H1 (cell line): ENCODE measurements at places on chromosomes 2 and 18.

DNA sequence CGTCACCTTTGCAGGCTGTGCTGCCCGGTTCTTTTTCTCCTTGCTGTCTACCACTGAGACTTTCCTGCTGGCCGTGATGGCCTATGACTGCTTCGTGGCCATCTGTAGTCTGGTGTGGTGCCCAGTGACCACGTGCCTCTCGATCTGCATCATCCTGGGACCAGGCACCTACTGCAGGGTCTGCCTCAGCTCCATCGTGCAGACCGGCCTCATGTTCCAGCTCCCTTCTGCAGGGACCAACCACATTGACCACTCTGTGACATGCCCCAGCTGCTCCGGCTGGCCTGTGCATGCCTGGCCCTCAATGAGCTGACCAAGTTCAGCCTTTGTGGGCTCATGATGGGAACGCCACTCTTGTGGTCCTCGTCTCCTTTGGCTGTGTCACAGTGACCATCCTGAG, 26.7 kb downstream of the COPS9 start:
- DNase-seq: no peak

GRCh38 chr2:223501641-223502040, 100.5 kb downstream of the SCG2 start:
- no peak for DNase-seq

GRCh38 chr2:174263997-174264396, 15.7 kb upstream of the OLA1 start:
- DNase-seq: no peak

DNA sequence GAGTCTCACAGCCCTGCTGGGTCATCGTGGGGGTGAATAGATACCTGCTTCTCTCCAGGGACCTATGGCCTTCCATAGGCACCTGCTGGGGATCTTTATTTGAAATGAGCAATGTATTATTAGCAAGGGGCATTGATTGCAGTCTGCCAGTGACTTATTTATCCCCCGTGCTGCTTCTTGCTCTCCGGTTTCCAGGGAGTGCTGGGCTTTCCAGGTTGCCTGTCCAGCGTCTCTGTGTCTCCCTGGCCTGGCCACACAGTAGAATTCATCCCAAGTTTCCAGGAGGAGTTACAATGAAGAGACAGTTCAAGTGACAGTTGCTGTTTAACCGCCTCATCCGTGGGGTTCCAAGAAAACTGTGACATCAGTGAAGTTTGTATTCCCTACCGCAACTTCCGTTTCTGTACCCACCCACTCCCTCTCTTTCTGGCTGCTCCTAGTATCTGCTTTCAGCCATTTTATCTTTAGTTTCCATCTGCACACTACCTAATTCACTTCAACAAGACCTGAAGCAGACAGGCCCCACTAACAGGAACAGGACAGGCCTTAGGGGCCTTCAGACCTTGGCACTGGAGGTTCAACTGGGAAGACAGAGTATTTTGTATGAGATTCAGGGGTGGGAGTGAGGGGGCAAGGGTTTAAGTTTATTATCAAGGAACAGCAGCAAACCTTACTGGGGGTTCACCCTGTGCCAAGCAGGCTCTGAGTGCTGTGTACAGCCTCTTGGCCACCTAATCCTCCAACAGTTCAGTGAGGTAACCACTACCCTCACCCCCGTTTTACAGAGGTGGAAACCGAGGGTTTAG, 134.8 kb downstream of the PRKCE start:
- DNase-seq: no peak

DNA sequence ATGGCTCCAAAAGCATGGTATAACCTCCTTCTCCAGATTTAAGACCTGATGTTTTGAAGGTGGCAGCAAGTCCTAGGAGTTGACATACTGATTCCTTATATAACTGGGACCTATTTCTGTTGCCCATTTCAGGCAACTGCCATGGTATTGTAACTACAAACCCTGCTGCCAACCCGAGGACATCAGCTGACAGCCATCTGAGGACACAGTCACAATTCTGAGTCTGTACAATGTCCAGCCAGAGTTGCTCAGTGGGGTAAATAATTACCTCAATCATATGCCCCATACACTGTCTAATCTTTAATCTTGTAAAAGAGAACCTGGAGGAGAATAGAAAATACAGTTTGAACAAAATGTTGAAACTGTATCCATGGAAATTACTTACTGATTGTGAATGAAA, 8.7 kb upstream of the GAREM2 start:
- no peak for DNase-seq

- DNase-seq: peak; percentile 79
Measured at GRCh38 chr2:63058144-63058920, 7.7 kb downstream of the OTX1 start.

DNA sequence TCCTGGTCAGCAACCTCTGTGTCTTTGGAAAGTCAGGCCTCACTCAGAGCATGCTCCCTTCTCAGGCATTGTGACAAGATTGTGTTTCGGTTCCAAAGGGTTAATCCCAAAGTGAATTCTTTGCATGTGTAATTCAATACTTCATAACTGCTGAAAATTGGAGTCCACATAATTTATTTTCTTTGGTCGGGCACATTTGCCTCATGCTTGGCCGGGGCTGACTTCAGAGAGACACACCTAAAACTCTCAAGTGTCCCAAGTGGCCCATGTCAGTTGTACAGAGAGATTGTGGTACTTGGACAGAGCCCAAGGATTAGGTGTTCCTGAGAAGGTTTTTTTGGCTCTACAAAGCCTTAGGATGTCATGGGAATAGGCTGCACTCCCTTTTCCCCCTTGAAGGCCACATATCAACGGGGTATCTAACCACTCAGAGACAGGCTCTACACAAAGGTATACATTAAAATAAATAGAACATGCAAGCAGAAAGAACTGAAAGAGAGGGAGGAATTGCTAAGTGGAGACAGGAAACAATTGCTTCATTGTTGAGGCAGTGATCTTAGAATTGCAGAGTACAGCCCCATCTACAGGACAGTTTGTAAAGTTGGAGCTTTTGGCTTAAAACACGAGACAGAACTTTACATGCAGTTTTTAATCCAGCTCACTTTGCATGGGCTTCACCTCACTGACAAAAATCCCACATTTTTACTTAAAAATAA, 1232.3 kb upstream of the ZEB2 start:
- DNase-seq: no peak

- DNase-seq: peak; percentile 33
Measured at GRCh38 chr18:46628206-46628605, 28.8 kb downstream of the LOXHD1 start.

GRCh38 chr2:171830039-171830438, 64.0 kb downstream of the SLC25A12 start:
- no peak for DNase-seq

DNA sequence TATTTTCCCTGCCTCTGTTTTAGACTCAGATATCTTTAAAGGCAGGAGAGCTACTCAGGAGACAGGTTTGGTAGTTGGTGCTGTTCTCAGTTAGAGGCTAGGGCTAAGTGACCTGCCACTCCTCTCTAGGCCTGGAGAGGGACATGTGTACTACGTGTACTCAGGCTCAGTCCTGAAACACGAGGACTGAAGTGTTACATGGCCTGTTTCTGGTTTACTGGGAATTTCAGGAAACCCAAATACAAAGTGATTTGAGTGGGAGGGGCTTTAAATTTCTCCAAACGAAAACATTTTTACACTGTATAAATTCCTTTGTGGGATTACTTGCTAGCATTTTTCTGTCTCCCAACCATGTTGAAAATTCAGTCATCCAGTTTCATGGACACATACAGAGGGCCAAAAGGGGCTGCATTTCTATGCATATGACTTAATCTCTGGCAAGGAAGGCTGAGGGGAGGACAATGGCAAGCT, 343.3 kb downstream of the CYP26B1 start:
- no peak for DNase-seq

GRCh38 chr18:519019-519879, 18.7 kb upstream of the COLEC12 start:
- no peak for DNase-seq

DNA sequence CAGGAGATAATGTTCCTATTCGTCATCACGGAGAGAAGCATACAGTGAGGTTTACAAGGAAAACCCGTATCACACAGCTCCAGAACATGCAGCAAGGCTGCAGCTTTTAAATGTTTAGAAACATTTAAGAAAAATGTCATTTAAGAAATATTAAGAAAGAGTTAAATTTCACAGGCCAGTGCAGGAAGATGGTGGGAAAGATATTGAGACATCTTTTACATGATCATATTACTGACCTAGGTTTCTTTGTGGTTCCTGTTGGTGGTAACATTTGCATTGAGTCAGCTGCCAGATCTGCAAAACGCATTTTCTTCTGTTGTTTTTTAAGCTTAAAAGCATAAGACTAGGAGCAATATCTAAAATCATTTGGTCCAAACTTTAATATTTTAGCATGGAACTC, 44.9 kb downstream of the CPO start:
- DNase-seq: no peak

GRCh38 chr2:17226941-17227490, 291.2 kb downstream of the RAD51AP2 start:
- DNase-seq: no peak

DNA sequence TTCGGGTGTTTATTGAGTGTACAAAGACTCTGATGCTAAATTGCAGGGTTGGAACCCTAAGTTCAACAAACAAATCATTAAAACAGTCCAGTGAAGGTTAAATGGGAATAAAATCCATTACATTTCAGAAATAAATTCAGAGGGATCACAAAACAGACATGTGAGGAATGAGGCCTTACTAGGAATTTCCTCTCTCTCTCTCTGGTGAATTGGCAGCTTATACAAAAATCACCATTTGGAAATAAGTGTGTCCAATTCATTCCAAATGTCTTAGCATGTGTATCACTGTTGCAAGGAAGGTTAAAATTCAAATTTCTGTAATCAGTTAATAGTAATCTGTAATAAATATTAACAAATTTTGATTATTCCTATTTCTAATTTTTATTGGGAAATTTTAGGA, 228.6 kb upstream of the PXDN start:
- no peak for DNase-seq

DNA sequence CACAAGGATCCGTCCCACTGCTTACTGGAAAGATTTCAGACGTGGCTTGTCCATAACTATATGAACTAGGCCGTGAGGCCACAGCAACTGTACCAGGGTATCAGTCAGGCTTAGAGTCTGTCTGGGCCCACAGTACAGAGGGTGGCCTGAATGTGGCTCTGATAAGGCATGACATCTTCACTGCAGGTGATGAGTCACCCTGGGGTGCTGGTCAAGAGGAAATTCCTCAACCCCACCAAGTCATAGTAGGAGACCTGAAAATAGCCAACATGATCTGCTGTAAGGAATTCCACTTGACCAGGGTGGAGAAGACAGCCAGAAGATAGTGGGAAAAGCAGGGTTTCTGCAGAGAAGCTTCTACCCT, 107.7 kb downstream of the INHBB start:
- DNase-seq: no peak

DNA sequence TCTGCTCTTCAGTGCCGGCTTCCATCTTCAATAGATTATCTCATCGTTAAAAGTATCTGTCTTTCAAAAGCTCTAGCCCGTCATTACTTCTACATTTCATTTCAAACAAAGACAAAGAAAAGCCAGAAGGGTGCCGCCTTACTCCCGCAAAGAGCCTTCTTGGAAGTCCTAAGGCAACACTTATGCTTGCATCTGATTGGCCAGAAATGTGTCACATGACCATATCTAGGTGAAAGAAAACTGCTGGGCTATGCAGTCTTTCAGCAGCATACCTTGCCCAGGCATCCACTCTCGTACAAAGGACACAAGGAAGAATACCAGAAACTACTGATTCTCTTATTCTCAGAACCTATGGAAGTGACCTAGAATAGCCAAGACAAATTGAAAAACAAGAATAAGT, 217.1 kb upstream of the SLC35G4 start:
- DNase-seq: peak; percentile 53

- DNase-seq: no peak
Measured at GRCh38 chr2:221492636-221493035, 79.5 kb downstream of the EPHA4 start.

DNA sequence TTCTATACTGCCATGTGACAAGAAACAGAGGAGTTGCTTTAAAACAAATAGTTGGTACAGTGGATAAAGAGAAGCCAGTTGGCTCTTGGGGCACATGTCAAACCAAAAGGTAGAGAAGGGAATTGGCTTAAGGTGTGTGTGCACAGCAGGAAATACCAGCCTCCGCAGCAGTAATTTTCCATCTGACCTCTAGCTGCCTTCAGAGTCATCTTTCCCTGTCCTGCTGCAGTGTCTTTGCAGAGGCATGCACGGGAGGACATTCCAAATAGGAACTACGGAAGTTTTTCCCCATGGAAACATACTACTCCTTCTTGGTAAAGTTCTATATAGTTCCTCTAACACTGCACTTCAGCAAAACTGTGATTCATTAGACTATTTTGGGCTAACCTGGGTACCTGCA, 99.5 kb downstream of the RAB3GAP1 start:
- DNase-seq: no peak

- DNase-seq: no peak
Measured at GRCh38 chr2:205464681-205465080, 217.6 kb upstream of the NRP2 start.

- no peak for DNase-seq
Measured at GRCh38 chr2:233225230-233226068, 26.0 kb upstream of the ATG16L1 start.

DNA sequence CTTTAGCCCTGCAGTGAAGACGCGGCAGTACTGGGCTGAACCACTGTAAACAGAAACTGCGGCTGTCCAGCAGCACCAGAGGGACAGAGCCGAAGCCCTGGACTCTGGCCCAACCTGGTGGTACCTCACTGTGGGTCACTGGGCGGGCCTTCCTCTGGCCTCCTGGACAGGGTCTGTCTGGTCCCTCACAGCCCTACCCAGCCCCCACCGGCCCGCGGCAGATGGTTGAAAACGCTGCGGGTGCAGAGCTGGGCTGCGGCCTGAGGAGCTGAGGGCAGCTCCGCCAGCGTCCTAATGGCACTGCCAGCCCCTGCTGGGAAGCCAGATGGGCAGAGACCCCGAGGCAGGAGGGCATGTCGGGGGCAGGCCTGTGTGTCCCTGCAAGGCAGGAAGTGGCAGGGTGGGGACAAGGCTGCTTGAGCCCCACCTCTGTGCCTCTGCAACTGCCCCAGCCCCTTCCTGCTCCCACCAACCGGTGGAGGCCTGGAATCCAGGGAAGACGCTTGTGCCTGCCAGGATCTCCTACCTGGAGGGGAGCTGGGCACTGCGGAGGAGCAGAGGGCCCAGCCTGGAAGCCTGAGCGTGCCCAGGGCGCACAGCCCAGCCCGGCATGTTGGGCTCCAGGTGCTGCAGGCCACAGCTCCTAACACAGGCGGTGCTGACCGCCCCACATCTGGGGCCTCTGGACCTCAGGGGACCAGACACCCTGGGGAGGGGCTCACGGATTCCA, 36.3 kb downstream of the HS6ST1 start:
- no peak for DNase-seq

GRCh38 chr2:30404319-30405259, 42.5 kb upstream of the LCLAT1 start:
- DNase-seq: peak; percentile 52

GRCh38 chr2:177535958-177536504, 143.5 kb downstream of the AGPS start:
- no peak for DNase-seq

- no peak for DNase-seq
Measured at GRCh38 chr18:40949114-40949950, 1005.7 kb upstream of the PIK3C3 start.

GRCh38 chr18:37508207-37508606, 57.4 kb downstream of the CELF4 start:
- DNase-seq: no peak

- DNase-seq: no peak
Measured at GRCh38 chr2:221753401-221753800, 181.3 kb upstream of the EPHA4 start.
